K562 (cell line): ENCODE measurements at places on chromosomes 2 and 18. TPM values are rescaled to one million over a fixed set of nuclear protein-coding genes. Genes with fewer than 3 reads are reported as not detected.

- H3K36me3 ChIP-seq: no peaks in the 10 kb centered on the region
- H3K27me3 ChIP-seq: peaks cover 20% of the 10 kb centered on the region
- no peaks in the 10 kb centered on the region for H3K4me1 ChIP-seq
- no peak overlapping the region for H3K27ac ChIP-seq
- no peak overlapping the region for H3K4me3 ChIP-seq
Observed at GRCh38 chr2:64906853-64907536, 82.2 kb upstream of the SLC1A4 start.

GRCh38 chr2:47028171-47028570 is 112.6 kb upstream of the MCFD2 start:
- no peaks in the 10 kb centered on the region for H3K4me1 ChIP-seq
- DNase-seq: no peak
- H3K27ac ChIP-seq: no peak overlapping the region

GRCh38 chr2:231987124-231987727 is 25.7 kb downstream of the DIS3L2 start:
- peaks cover 5% of the 10 kb centered on the region; the same call in 2 of the 3 replicates for H3K36me3 ChIP-seq
- no peak overlapping the region; the same call in 2 of the 3 replicates for H3K27ac ChIP-seq
- no peaks in the 10 kb centered on the region for H3K27me3 ChIP-seq
- DNase-seq: peak; percentile 21
- H3K4me3 ChIP-seq: no peak overlapping the region
- H3K4me1 ChIP-seq: peaks cover 20% of the 10 kb centered on the region

TLX2 gene
- total RNA-seq: not detected in 2 replicates

GRCh38 chr2:56133931-56134629 is 49.7 kb upstream of the CCDC85A start:
- peaks cover 5% of the 10 kb centered on the region; the same call in 1 of the 2 replicates for H3K4me1 ChIP-seq
- peak; percentile 23 for DNase-seq
- H3K36me3 ChIP-seq: no peaks in the 10 kb centered on the region

GRCh38 chr2:241559323-241560161 is 997 bp downstream of the BOK start:
- H3K27me3 ChIP-seq: no peaks in the 10 kb centered on the region
- H3K27ac ChIP-seq: 0 out of 3 replicates have a peak overlapping the region, but pooled peaks have one; percentile 30
- DNase-seq: no peak

DNA sequence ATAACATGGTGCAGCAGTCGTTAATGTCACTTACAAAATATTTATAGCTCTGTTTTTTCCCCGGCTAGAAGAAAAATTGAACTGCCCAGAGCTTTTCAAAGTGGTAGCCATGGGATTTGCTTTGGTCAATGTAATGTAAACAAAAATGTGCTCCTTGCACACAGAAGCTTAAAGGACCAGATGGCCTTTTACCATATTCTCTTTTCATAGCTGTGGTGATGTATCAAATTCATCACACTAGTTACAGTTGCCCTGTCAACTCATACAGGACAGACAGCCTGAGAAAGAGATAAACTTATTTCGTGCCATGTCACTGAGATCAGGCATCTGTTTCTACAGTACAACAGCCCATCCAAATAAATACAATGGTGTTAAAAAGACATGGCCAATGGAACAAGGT is 368.1 kb upstream of the CDH19 start:
- H3K27ac ChIP-seq: no peak overlapping the region
- no peaks in the 10 kb centered on the region for H3K4me1 ChIP-seq
- H3K27me3 ChIP-seq: no peaks in the 10 kb centered on the region
- no peak overlapping the region for H3K4me3 ChIP-seq

DOK6 gene
- total RNA-seq: not detected in 2 replicates

DNA sequence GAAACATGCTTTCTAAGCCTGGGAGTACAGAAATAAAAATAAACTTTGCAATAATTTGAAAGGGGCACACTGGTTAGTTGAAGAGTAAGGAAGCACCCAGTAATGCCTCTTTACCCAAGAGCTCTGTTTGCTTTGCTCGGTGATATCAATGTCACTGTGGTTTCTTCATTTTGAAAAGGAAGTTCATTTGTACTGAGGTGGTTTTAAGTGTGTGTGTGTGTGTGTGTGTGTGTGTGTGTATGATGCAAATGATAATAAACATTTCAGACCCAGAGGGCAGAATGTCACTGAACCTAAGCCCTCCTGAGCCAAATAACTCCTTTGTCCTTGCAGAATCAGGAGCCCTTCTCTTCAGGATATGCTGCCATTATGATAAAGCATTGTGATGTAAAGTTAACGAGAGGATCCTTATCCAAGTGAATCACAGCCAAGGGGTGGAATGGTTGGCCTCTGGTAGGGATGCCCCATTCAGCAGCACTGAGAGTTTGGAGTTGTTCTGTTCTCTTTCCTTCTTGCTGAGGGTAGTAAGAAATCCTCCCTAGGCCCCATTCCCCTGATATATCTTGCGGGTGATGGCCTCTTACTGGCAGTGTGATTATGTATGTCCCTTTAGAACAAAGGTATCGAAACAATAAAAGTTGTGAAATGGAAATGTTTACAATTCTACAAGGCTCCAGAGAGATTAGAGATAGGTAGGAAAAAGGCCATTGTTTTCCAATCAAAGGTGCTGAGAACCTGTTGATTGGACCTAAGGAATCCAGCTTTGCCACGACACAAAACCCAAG is 7.6 kb downstream of the ITGA6 start:
- H3K36me3 ChIP-seq: no peaks in the 10 kb centered on the region
- no peak overlapping the region for H3K27ac ChIP-seq
- no peaks in the 10 kb centered on the region for H3K4me1 ChIP-seq
- H3K27me3 ChIP-seq: peaks cover 23% of the 10 kb centered on the region; the same call in 2 of the 3 replicates
- no peak overlapping the region for H3K4me3 ChIP-seq
- no peak for DNase-seq
